Fibroblast of skin of left biceps (primary cell): ENCODE measurements at places on chromosomes 5 and 9.

- no peak for DNase-seq
Observed at GRCh38 chr9:33164138-33164809, 2.9 kb downstream of the B4GALT1 start.

DNA sequence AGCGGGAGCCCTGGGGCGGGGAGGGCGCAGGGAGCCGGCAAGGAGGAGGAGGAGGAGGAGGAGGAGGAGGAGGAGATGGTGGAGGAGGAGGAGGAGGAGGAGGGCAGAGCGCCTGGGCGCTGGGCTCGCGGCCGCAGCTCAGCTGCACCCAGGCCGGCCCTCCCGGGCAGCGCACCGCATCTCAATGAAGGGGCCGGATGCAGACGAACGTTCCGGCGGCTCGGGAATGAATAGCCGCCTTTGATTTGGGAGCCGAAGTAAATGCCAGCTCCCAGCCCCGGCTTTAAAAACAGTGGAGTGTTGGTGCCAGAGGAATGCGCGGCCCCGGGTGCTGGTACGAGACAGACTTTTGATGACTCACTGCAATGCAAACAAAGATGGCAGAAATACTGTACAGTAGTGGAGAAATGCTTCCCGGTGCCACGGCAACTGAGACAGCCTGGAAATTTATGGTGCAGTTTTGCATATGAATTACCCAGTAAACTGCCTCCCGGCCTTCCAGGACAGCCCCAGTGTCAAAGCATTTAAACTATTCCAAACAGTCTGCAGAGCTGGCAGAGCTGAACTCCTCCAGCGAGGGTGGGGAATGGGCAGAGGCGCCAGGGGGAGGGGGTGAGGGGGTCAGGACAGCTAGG is 43.1 kb downstream of the NACC2 start:
- DNase-seq, result peak; percentile 89

- DNase-seq, result no peak
Observed at GRCh38 chr9:113598883-113599282, 135.4 kb downstream of the RGS3 start.

DNA sequence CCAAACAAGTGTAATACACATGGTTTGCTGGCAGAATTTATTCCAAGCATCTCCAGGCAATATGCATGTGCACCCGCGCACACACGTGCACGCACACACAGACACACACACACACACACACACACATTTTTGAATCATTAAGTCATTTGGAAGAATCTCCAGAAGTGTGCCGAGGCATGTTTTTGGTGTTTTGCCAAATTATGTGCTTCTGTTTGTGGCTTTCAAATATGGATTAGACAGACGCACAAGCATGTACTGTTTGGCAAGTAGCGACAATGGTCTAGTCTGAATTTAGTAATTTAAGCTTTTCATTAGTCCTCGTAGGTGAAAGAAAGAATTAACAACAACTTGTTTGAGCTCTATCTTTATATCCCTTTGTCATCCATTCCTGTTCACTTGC is 36.7 kb downstream of the NFIB start:
- DNase-seq, result peak; percentile 87

DNA sequence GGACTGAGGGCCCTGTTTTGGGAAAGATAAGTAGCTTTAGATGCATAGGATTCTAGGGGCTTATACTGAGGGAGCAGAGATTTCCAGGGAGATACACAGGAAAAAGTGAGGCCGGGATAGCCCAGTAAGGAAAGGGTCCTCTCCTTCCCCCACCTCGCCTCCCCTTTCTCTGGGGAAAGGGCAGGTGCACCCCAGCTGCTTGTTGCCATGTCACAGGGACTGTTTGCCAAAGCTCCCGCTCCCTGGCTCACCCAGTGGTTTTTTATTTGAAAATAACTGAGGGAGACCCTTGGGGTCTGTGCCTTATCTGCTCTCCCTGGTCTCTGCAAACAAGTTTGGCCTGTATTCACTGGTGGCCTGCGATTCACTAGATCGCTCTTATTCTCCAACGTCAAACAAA is 51.2 kb downstream of the RGS3 start:
- DNase-seq, result no peak

GRCh38 chr5:85671223-85671970 is 946.3 kb upstream of the COX7C start:
- DNase-seq, result no peak

GRCh38 chr9:33175649-33176325 is 8.7 kb upstream of the B4GALT1 start:
- no peak for DNase-seq

- DNase-seq, result no peak
Observed at GRCh38 chr5:149750596-149750995, 20.5 kb downstream of the PPARGC1B start.

DNA sequence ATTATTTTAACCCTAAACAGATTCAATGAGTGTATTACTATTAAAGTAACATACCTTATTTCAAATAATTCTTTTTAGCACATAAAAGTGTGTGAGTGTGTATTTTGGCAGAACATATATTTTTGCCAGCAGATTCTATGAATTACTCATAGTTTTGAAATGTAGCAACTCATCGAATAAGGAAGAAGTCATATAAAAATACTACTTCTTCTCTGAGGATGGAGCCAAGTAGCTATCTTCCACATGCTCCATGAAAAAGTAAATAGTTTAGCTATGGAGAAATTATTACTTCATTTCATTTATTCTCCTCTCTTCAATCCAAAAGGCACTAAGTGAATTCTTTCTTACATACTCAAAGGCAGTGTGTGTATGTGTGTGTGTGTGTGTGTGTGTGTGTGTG is 1090.4 kb upstream of the CDH6 start:
- DNase-seq, result peak; percentile 29

DNA sequence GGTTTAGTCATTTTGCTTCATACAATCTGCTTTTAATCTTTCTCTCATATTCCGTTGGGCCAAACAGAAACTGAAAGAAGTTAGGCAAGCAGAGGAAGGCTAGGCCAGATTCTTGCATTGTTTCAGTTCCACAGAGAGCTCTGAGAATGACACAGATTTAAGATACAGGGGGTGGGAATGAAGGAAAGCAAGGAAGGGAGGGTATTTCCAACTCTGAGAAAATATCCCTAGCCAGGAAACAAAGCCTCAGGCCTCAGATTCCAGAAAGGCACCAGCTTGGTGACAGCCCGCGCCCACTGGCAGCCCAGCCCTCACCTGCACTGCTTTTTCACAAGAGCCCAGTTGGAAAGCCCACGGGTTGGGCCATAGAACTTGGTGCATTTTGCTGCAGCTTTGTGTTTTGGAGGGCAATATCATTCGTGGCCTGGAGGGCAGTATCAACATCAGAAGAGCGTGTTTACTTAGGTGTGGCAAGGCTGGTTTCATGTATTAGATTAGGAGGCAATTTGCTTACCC is 63.5 kb downstream of the ENC1 start:
- peak; percentile 37 for DNase-seq

GRCh38 chr5:134145779-134146581 is 30.8 kb downstream of the SKP1 start:
- DNase-seq, result no peak

GRCh38 chr5:84379749-84380148 is 4.9 kb downstream of the EDIL3 start:
- DNase-seq, result no peak

- DNase-seq, result no peak
Observed at GRCh38 chr9:37034305-37034937, 353 bp upstream of the PAX5 start.

DNA sequence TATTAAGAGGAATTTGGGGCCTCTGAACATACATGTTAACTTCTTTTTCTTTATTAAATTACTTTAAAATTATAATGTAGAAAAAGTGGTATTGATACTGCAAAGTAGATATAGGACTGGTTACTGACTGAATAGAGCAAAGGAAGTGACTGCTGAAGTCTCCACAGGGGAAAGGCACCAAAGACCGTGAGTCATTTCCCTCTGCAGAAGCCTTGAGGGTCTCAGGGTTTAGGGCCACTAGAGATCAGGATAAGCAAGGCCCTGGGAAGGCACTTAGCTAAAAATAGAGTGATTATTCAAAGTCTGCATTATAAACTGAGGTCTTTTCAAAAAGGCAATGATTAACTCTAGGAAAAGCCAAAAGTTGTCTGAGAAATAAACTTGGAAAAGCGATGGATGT is 44.7 kb upstream of the ITGA1 start:
- DNase-seq, result no peak

DNA sequence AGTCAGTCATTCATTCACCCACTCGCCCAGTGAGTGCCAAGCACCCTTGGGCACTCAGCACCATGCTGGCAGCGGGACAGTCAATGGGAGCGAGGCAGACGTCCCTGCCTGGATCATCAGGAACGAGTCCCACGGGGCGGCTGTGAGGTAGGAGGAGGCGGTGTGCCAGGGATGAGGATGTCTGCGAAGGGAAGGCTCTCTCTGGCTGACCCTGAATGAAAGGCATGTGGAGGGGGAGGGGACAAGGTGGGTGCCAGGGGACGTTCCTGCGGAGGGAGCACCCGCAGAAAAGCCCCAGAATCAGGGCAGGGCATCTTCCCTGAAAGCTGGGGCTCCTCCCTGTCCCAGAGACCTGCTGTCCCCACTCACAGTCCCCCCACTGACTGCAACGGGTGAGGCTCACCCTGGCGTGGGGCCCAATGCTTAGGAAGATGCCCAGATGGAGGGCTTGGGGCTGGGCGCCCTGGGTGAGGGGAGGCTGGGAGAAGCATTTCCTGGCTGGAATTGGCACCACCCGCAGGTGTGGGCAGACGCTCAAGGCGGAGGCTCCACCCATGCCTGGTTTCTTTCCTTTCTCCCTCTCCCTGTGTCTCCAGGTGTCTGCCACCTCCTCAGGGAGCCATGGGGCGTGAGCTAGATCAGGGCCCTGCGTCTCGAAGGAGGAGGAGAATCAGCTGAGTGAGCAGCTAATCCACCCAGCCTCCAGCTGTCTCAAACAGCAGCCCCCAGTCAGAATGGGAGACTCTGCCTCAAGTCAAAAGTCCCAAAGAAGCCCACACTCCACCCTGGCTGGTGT is 179.0 kb upstream of the PPP1R26 start:
- DNase-seq, result no peak

DNA sequence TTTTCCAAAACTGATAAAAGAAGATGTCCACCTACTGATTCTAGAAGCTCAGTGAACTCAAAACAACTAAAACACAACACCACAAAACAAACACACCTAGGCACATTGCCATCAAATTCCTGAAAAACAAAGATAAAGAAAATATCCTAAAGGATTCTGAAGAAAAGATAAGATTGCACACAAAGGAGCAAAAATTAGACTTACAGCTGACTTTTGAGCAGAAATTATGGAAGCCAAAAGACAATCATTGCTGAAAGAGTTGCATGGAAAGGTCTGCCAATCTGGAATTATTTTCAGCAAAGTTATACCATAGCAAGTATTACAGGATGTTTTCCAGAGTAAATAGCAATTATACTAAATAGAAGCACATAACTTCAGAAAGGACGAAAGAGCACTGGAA is 128.2 kb upstream of the IRX2 start:
- DNase-seq, result no peak

DNA sequence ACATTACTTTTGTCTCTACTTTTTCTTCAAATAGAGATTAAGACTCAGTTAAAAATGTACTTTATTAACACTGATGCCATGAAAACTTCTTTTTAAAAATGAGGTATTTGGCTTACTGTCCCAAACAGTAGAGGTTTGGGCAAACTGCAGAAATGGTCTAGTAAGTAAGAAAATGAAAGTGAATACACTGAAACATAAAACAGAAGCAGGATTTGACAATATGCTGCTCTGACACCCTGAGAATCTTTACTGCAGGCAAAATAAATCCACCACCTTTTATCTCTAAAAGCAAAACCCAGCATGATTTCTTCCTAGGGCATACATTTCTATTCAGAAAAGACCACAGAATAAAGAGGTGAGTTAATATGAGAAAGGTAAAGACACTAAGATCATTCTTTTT is 86.2 kb downstream of the SLC38A9 start:
- DNase-seq, result no peak

- no peak for DNase-seq
Observed at GRCh38 chr5:75611311-75612225, at the start of gene ANKDD1B. Gene ANKDD1B (plus strand): TSS chr5:75611453. CDS start chr5:75611635, 182 bp downstream.

DNA sequence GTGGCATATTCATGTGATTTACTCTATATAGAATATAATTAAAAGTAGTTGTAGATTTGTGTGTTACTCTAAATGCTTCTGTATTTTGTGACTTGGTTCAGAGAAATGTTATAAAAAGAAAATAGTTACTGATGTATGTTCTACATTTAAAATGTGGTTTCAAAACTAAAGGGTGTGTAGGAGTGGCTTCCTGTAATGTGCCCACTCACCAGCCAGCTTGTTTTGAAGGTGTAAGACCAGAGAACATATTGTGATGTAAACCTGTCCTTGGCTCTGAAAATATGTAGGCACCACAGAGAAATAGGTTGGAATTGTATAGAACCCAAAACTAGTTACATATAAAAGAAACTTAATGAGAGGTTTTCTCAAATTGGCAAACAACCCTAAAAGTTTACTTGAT is 51.2 kb upstream of the ARRDC3 start:
- DNase-seq, result no peak

GRCh38 chr5:60257596-60258271 is 364.2 kb upstream of the PDE4D start:
- DNase-seq, result no peak
